NCI-H1417 treated with DMSO at 0.1 percent for 48 hours (cell line): ENCODE measurements at places on chromosomes 3 and 15.

GRCh38 chr3:195856410-195857084 lies 44.8 kb upstream of the MUC4 start:
- no peak for DNase-seq

DNA sequence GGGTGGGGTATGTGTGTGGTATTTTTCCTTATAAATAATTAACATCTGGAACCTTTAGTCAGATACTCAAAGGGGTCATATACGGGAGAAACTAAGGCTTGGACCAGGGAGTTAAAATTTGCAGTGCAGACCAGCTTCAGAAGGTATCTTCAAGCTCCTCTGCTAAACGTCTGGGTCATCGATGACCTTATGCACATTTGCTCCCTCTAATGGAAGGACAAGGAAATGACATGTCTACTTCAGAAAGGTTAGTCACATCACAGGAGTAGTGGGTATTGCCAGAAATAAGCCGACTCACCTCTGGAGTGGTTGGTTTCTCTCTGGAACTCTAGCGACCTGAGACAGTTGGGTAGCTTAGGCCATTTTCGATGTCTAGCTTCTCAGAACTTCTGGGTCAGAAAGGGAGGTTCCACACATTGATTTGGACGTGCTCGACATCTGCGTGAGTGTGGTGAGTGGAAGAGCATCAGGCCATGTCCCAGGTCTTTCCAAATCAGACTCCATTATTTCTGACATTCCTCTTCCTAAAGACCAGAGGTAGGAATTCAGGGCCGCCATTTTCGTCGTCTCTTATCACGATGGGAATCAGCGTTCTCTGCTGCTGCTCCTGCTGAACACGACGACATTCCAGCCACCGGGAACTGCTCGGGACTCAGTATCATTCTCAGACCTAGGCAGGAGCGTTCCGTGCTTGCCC lies 31.8 kb upstream of the RASA2 start:
- DNase-seq, result no peak

DNA sequence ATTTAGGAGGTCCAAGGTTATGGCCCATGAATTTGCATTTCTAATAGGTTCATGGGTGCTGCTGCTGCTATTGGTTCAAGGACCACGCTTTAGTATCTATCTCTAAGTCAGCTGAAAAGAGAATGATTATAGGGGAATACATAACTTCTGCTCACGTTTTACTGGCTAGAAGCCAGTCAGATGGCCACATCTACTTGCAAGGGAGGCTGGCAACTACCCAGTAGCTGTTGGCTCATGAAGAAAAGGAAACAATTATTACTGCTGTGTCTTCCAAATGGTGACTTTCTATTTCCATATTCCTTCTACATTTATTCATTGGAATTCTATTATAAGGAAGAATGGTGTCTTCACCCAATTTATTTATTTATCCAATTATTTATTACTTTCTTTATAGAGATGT lies 54.2 kb downstream of the SLC25A36 start:
- no peak for DNase-seq

DNA sequence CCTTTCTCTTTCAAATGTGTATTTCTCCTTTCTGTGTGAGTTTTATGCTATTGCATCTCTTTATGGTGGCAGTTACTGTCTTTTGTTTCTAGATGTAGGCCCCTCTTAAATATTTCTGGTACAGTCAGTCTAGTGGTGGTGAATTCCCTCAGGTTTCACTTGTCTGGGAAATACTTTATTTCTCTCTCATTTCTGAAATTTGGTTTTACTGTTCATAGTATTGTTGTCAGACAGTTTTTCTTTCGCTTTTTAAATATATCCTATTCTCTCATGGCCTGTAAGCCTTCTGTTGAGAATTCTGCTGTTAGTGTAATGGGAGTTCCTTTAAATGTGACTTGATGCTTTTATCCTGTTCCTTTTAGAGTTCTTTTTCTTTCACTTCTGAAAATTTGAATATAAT lies 874.0 kb downstream of the PLOD2 start:
- DNase-seq, result no peak

- DNase-seq, result no peak
Measured at GRCh38 chr15:62951481-62951880, 91.1 kb upstream of the TPM1 start.
